ENCODE measurements at places on chromosomes 2 and 18. TPM values are rescaled to one million over a fixed set of nuclear protein-coding genes. Genes with fewer than 3 reads are reported as not detected.

Gene SKOR2
- not detected for total RNA-seq

- DNase-seq, result no peak
Measured at GRCh38 chr2:120871016-120871635, 135.5 kb downstream of the GLI2 start.

GRCh38 chr2:136490100-136490499 lies 275.2 kb upstream of the THSD7B start:
- no peak for DNase-seq

DNA sequence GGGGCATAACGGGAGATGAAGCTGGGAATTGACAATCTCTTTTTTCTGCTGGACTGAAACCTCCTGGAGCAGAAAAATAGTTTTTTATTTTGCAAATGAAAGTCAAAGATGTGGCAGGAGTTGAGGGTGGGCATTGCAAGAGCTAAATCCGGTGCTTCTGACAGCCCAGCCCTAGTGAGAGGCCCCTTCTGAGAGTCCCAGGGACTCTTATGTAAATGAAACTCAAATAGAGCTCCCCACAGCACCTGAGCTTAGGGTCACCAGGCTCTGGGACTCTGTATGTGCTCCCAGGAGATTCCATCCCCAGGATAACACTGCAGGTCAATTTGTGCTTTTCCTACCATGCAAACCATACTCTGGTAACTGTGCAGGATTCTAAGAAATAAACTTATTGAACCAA lies 192.8 kb downstream of the ANKRD30B start:
- DNase-seq, result no peak

- DNase-seq, result no peak
Measured at GRCh38 chr2:113376913-113377445, 60.5 kb upstream of the ZNG1B start.

Gene EPHA4
- total RNA-seq, result 3.4 TPM

DNA sequence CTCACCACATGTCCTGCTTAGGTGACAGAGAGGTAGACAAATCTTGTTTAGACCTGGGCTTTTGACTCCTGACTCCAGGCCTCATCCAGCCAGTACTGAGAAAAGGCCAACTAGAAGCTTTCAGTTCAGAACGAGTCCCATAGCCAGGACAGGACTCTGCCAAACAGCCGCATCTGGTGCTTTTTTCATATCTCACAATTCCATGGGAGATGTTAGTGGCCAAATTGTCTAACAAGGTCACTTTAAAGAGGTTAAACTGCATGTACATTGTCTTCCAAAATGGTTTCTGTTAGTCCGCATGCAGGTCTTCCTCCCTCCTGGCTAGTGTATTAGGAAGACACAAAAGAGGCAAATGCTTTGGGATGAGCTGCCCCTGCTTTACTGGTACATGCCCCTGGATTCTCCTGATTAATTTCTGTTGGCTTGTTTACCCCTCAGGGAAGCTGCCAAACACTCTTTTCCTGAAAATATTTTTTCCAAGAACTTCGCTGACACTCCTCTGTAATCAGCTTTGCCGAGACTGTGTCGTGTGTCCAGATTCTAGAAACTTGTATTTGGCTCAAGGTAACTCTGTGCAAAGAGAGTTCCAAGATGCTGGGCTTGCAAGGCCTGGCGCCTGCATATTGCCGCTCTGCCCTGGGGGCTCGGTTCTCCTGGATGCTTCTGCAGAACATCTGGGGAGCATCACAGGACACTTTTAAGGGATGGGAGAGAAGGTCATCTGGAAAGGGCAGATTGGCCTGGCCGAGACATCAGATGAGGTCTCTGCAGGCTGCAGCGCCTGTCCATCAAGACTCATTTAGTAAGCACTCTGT lies 209.2 kb upstream of the APCDD1 start:
- no peak for DNase-seq

Gene ALLC
- not detected for total RNA-seq

- no peak for DNase-seq
Measured at GRCh38 chr2:72891091-72891818, 4.0 kb downstream of the SPR start.

DNA sequence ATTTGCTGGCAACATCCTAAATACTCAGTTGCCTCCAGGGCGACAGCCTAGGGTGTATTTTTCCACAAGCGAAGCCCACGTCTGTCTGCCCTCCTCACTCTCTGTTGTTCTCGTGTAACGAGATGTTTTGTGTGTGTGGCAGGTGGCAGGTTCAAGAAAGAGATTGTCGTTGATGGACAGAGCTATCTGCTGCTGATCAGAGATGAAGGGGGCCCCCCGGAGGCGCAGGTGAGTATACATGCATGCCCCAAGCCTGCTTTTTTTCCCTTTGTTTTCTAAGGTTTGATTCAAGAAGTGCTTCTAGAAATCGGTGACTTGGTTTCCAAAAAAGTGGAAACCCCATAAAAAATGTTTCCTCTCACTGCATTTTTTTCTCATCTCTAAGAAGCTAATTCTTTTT lies 247.0 kb downstream of the AGAP1 start:
- no peak for DNase-seq

DNA sequence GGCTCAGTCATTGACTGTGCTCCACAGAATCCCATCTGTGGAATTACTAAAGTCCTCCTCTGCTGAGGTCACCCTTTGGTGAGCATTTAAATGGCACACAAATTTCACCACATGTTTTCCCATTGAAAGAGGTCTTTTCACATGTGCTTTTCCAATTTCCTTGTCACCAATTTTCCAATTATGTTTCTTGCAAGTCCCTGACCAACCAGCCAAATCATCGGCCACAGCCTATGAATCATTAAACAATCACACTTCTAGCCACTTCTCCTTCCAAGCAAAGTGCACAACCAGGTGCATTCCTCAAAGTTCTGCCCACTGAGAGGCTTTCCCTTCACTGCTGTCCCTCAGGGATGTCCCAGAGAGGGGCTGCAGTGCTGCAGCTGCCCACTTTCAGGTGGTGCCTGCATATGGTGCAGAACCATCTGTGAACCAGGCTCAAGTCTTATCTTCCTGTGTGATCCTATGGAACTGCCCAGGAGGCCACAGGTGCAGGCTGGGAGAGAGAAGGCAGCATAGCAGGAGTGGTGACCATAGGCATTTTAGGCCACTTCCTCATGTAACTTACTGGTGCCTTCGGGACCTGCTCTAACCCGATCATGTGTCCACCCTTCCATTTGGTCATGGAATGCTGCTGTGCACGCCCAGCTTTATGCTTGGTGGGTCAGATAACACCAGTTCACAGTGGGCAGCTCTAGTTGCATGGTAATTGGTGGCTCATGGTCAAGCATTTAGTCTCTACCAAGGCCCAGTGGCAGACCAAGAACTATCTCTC lies 153.0 kb downstream of the SEPTIN10 start:
- DNase-seq, result no peak

Gene RTP5
- not detected for total RNA-seq

- DNase-seq, result no peak
Measured at GRCh38 chr2:134155134-134155533, 98.7 kb upstream of the MGAT5 start.

GRCh38 chr18:46301081-46301480 lies 196.9 kb downstream of the HAUS1 start:
- no peak for DNase-seq

DNA sequence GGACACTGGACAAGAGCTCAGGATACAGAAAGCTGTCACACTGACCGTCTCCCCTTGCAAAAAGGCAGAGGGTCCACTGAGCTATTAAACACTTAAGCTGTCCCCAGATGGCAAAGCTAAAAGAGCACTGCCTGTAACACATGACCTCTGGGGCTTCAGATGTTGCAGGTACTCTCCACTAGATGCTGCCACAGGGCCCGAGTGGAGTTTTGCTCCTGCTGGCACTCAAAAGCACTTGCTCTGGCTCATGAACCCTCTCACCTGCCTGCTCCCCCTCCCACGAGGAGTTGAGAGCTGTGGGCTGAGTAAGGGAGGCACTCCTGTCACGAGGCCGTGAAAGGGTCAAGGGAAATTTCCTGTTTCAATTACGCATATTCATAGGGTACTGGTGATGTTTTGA lies 227.9 kb downstream of the PRKCE start:
- DNase-seq, result no peak

GRCh38 chr2:129324349-129324748 lies 655.1 kb upstream of the RAB6C start:
- DNase-seq, result no peak

- no peak for DNase-seq
Measured at GRCh38 chr2:64426183-64426952, 27.6 kb upstream of the LGALSL start.

DNA sequence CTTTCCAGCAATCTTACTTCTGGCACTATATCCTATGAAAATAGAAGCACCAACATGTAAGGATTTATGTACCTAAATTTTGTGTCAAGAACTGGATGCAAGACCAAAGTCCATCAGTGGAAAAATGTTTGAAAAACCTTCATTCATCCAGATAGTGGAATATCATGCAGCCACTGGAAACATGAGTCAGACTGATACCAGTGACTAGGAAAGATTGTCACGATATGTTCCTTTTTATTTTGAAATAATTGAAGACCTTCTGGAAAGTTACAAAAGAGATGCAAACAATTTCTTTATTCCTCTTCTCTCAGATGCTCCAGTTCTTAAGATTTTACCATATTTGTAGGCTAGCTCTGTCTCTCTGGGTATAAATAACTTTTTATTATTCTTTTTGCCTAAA lies 40.5 kb upstream of the IL1R2 start:
- no peak for DNase-seq

All from Panc1 (cell line).